ENCODE measurements at places on chromosomes 3 and 15. TPM values are rescaled to one million over a fixed set of nuclear protein-coding genes. Genes with fewer than 3 reads are reported as not detected.

GRCh38 chr3:120568598-120568997, 27.5 kb upstream of the NDUFB4 start:
- peaks cover 12% of the 10 kb centered on the region for H3K4me1 ChIP-seq
- no peak for DNase-seq
- H3K27ac ChIP-seq = peak overlapping the region; percentile 5
- no peak overlapping the region for H3K4me3 ChIP-seq
- H3K27me3 ChIP-seq = no peaks in the 10 kb centered on the region

EFCAB12 gene
- total RNA-seq = not detected

GRCh38 chr15:74547616-74548015, 6.6 kb downstream of the ARID3B start:
- no peak for DNase-seq
- no peak overlapping the region for H3K27ac ChIP-seq
- H3K36me3 ChIP-seq = peaks cover 8% of the 10 kb centered on the region
- no peak overlapping the region for H3K4me3 ChIP-seq
- H3K27me3 ChIP-seq = no peaks in the 10 kb centered on the region

- no peaks in the 10 kb centered on the region for H3K36me3 ChIP-seq
- DNase-seq = no peak
- H3K4me3 ChIP-seq = peak within 1 kb of the TSS; percentile 68
Measured at GRCh38 chr3:132596816-132597433, at the start of gene ACKR4. Gene ACKR4 (plus strand): TSS chr3:132597270. CDS start chr3:132600398, 3,128 bp downstream.

PTPN9 gene
- total RNA-seq = 19.6 TPM

DNA sequence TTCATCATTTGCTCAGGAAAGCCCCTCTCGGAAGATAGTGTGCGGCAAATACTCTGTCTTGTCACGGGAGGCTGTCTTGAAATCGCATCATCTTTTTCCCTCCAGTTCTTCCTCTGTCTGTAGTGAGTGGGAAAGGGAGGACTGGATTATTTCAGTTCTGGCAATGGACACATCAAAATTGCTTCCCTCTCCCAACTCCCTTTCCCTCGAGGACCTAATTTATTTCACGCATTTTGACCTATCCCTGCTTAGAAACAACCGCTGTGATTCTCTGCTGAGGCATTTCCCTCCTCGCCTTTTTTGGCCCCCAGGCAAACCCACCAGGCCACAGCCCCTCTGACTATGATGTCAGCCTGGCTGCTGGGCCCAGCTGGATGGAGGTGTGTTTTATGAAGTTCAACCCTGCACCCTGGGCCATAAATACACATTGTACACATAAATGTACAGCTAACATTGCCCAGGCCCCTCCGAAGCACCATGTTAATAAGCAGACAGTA, 138.7 kb upstream of the LRTM1 start:
- H3K36me3 ChIP-seq = no peaks in the 10 kb centered on the region
- DNase-seq = no peak
- H3K27me3 ChIP-seq = no peaks in the 10 kb centered on the region
- no peaks in the 10 kb centered on the region for H3K4me1 ChIP-seq

DNA sequence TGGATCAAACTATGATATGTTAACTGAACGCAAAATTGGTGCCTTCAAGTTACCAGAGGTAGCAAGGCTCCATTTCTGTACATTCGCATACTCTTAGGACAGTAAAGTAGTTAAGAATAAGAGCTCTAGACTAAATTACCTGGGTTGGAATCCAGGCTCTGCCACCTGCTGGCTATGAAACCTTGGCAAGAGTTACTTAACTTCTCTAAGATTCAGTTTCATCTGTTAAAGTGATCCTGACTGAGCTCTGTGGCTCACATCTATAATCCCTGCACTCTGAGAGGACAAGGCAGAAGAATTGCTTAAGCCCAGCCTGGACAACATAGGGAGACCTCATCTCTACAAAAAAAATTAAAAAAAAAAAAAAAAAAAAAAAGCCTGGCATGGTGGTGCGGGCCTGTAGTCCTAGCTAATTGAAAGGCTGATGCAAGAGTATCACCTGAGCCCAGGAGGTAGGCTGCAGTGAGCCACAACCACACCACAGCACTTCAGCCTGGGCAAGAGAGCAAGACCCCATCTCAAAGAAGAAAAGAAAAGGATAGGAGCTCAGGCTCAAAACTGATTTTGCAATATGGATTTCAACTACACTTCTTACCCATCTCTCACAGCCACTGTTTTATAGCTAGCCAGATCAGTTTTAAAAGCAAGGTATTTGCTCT, 21.3 kb downstream of the GSK3B start:
- H3K4me1 ChIP-seq = peaks cover 31% of the 10 kb centered on the region
- no peak overlapping the region for H3K27ac ChIP-seq
- H3K4me3 ChIP-seq = no peak overlapping the region
- no peak for DNase-seq

- H3K27me3 ChIP-seq = no peaks in the 10 kb centered on the region
- H3K4me1 ChIP-seq = peaks cover 10% of the 10 kb centered on the region
- no peak overlapping the region for H3K27ac ChIP-seq
- H3K4me3 ChIP-seq = no peak overlapping the region
- DNase-seq = no peak
- no peaks in the 10 kb centered on the region for H3K36me3 ChIP-seq
Measured at GRCh38 chr3:100902572-100902971, 90.6 kb downstream of the ABI3BP start.

GRCh38 chr3:112687211-112687610, 46.3 kb upstream of the CCDC80 start:
- no peaks in the 10 kb centered on the region for H3K36me3 ChIP-seq
- H3K27ac ChIP-seq = no peak overlapping the region
- DNase-seq = no peak
- H3K4me1 ChIP-seq = no peaks in the 10 kb centered on the region
- H3K4me3 ChIP-seq = no peak overlapping the region
- H3K27me3 ChIP-seq = no peaks in the 10 kb centered on the region

CFAP100 gene
- total RNA-seq = not detected

TSEN2 gene
- 17.8 TPM for total RNA-seq

DNA sequence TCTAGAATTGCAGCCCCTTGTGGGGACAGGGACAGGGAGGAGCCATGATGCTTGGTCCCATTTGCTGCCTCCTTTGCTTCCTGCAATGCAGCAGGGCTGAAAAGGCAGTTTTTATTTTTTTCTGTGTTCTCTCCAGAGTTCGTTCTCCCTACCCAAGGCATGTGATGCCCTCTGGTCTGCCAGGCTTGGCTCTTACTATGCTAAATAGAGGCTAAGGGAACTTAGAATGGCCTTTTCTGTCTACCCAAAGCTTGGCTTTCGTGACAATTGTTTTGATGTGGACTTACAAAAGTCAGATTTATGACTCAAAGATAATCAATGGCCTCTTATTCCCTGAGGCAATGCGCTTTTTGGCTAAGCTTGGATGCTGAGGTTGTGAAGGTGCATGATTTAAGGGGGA, 293.3 kb upstream of the TBL1XR1 start:
- DNase-seq = no peak
- no peaks in the 10 kb centered on the region for H3K36me3 ChIP-seq
- H3K4me3 ChIP-seq = peak overlapping the region; percentile 40
- H3K27ac ChIP-seq = peak overlapping the region; percentile 6

SLC6A20 gene
- not detected for total RNA-seq

DNA sequence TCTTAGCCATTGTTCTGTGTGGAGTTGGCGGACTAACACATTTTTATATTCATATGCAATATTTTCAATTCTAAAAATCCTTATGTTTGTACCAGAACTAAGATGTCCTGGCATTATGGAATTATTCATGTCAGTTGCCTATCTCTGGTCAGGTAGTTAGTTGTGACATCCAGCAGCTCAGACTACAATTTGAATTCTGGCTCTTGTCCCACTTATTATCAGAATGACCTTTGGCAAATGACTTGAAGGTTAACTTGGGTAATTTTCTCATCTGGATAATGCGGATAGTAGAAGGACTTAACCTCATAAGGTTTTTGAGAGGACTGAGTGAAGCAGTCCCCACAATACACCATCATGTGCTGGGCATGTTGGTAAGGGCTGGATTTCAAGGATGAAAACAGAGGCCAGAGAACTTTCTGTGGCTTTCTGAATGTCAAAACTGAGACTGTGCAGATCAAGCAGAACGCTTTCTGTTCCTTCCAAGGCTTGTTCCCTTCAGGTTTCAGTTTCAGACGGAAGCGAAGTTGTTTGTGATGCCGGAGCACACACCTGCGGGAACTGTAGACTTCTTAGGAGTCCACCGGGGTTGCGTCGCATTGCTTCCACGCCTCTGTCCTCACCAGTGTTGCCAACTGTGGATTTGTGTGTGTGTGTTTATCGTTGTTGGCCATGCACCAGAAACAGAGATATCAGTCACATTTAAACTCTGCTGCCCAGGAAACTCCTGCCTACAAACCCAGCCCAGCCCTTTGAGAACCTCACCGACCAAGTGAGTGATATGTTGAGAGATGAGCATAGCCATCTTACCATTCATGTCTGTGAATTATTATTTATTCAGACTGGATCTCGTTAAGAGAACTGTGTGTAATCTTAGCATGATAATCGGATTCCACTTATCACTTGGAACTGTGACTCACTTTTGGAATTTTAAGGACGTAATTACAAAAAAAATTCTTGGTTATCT, 76.0 kb downstream of the PTPRG start:
- H3K36me3 ChIP-seq = no peaks in the 10 kb centered on the region
- no peak for DNase-seq
- peaks cover 4% of the 10 kb centered on the region for H3K4me1 ChIP-seq
- H3K27me3 ChIP-seq = no peaks in the 10 kb centered on the region
- H3K4me3 ChIP-seq = peak overlapping the region; percentile 57

PATL2 gene
- 1.3 TPM for total RNA-seq

DUOXA1 gene
- not detected for total RNA-seq

DNA sequence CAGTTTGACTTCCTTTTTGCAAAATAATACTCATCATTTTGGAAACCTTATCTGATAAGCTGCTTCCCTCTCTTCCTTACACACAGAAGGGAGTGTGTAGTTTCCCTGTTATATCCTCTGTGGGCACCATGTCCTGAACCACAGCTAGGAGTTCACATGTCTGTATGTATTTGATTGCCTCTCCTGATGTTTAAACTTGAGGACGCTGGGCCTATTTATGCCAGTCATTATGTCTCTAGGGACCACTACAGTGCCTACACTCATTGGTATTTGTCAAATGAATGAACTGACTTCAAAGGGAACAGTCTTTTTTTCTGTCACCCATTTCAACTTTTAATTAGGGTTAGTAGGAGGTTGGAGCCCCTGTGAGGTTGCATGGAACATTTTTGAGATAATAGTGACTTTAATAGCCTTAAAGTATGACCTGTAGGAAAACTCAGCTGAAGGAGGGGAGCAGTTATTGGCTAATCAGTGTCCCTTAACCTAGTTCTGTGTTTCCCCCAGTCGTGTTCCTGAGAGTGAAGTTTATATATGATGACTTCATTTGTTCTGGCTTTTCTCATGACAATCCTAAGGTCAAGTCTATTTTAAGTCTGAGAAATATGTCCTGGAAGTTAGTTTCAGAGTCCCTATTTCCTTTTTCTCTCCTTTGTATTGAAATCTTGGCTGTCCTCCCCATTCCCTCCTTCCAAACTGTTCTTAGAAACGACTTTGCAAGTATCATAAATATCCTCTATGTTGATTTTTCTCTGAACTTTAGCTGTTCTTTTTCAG, 28.9 kb downstream of the PDE8A start:
- DNase-seq = no peak
- H3K27ac ChIP-seq = peak overlapping the region; percentile 76
- H3K4me3 ChIP-seq = peak overlapping the region; percentile 34
- no peaks in the 10 kb centered on the region for H3K27me3 ChIP-seq
- no peaks in the 10 kb centered on the region for H3K36me3 ChIP-seq

GRCh38 chr3:157520485-157521150, 17.4 kb upstream of the VEPH1 start:
- no peaks in the 10 kb centered on the region for H3K4me1 ChIP-seq
- no peak overlapping the region for H3K27ac ChIP-seq

DNA sequence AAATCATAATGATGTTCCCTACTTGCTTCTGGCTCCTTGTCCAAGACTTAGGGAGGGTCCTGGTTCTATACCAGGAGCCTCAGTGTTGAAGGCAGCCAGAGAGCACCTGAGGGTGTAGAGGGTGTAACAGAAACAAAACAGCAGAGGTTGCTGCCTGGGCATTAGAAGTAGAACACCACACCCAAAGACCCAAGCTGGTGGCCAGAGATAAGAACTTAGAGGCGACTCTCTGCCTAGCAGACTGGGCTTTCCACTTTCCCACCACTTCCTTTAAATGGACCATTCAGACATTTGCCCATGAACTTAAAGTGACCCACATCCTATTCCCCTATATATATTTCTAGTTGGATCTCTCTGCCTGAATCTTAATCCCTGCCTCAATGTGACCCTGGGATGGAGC, 189.8 kb downstream of the KLF13 start:
- no peaks in the 10 kb centered on the region for H3K27me3 ChIP-seq
- peaks cover 3% of the 10 kb centered on the region for H3K4me1 ChIP-seq
- no peaks in the 10 kb centered on the region for H3K36me3 ChIP-seq
- no peak for DNase-seq
- H3K4me3 ChIP-seq = no peak overlapping the region
- no peak overlapping the region for H3K27ac ChIP-seq

GRCh38 chr15:59933607-59934006, 70.5 kb upstream of the FOXB1 start:
- H3K36me3 ChIP-seq = no peaks in the 10 kb centered on the region
- no peaks in the 10 kb centered on the region for H3K4me1 ChIP-seq
- no peak for DNase-seq
- no peaks in the 10 kb centered on the region for H3K27me3 ChIP-seq
- no peak overlapping the region for H3K27ac ChIP-seq
- no peak overlapping the region for H3K4me3 ChIP-seq

DNA sequence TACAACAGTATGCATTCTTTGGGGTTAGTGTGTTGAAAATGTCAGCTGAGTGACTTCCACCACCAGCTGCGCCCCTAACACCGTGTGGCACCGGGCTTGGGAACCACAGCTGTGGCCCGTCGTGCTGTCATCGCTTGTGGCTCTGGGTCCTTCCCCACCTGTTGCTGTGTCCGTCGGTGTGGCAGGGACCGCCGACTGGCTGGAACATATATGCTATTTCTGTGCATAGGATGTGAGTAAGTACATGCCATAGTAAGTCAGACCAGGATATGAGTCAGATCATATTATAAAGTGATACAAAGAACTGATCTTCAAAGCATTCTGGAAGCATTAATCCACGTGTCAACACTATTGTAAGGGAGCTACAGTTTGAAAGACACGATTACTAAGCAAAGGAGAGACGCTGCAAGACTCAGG, 31.9 kb downstream of the EHD4 start:
- no peak for DNase-seq
- H3K36me3 ChIP-seq = peaks cover 4% of the 10 kb centered on the region
- no peak overlapping the region for H3K4me3 ChIP-seq

DNA sequence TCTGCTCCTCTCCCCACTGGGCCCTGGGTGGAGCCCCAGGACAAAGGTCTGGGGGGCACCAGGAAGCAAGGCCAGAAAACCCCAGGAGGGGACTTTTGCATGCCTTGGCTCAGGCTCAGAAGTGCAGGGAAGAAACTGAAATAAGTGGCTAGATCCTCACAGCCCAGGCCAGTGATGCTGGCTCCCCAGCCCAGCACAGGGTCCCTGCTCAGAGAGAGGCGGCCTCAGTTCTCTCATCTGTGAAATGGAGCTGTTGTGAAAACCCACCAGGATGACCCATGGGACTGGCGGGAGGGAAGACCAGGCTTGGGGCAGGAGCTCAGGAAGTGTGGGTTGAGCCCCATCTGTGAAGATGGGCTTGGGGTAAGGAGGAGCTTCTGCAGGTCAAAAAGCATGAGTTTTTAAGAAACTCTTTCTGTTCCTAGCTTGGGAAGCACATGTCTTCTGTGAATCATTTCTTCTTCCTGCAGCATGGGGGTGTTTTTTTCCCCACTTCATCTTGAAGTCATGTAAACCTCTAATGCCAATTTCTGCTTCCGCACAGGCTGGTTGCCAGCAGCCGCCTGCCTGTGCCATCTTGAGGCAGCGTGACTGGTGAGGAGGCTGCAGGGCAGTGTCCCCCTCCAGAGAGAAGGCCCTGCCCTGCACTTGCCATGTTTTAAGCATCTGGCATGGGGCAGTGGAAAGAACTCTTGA, 118.6 kb downstream of the SMAD6 start:
- DNase-seq = no peak
- H3K36me3 ChIP-seq = no peaks in the 10 kb centered on the region

CCR3 gene
- not detected for total RNA-seq

All from thoracic aorta (tissue), 2 donors.